MV-4-11 (cell line): ENCODE measurements at places on chromosomes 1 and 21.

DNA sequence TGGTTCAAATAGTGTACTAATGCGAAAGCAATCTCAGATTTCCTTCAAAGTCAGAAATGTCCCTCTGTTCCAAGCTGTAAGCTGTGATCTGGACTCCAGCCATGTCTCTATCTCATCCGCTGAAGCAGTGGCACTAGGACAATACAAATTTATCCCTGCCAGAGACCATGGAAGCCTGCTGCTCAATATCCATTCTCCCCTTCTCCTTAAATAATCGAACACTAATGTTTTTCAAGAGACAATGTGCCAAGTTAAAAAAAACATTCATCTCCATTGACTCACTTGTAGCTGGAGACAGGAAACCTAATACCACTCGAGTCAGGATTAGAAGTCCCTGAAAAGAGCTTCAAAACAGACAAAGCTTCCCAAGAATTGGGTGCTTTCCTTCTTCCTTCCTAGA lies 38.5 kb upstream of the PGBD5 start:
- DNase-seq: no peak

GRCh38 chr1:55302972-55303371 lies 87.8 kb upstream of the USP24 start:
- no peak for DNase-seq

GRCh38 chr1:58978096-58978495 lies 194.2 kb upstream of the JUN start:
- DNase-seq: peak; percentile 59

GRCh38 chr1:59596432-59596831 lies 218.3 kb upstream of the HOOK1 start:
- no peak for DNase-seq

GRCh38 chr1:118154220-118154619 lies 30.8 kb downstream of the SPAG17 start:
- DNase-seq: peak; percentile 12

- DNase-seq: no peak
These were observed 590.9 kb upstream of the PLXNA2 start for GRCh38 chr1:208835097-208835463.

GRCh38 chr1:174788981-174789380 lies 210.8 kb upstream of the CACYBP start:
- peak; percentile 81 for DNase-seq

DNA sequence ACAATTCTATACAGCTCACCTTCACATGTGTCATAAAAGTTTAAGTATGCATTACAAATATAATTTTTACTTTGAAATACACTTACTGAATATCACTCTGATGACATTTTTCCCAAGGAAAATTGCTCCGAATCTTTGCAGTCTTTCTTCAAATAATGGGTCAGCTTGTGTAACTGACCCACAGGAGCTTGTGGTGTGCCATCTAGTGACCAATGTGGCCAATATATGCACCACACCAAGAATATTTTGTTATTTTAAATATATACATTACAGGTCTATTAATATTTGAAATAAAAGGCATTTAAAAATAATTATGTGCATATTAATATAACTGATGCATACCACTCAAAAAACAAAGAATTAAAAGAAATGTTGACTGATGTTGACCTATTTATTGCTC lies 271.4 kb downstream of the TBX15 start:
- no peak for DNase-seq

GRCh38 chr1:30883389-30884172 lies 25.0 kb downstream of the SDC3 start:
- DNase-seq: no peak

DNA sequence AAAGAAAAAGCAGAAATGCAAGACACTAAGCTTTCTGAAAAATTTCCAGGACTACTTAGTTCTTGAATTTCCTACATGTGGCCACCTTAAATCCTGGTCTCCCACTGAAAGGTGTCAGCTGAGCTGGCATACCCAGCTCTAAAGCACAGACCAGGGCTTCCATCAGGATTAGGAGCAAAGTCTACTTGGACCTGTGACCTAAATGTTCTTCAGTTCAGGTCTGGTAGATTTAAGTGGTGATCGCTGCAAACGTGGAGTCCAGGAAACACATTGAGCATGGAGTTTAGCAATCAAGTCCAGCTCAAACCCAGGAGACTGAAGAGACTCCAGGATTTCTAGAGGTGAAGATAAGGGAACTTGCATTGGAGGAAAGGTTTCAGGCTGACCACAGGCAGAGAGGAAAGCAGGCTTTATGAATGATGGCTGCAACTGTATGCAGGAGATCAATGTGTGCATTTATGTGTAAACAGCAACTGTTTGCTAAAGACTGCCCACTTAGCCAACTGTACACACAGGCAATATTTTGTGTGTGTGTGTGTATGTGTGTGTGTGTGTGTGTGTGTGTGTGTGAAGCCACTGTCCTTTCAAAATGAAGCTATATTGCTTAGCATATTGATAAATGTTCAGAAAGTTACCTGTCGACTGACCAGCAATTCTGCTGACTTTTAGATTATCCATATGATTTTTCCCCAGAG lies 75.2 kb downstream of the LMX1A start:
- no peak for DNase-seq

- DNase-seq: no peak
These were observed 23.7 kb downstream of the SKI start for GRCh38 chr1:2251786-2252185.

GRCh38 chr1:51231120-51231519 lies 5.0 kb upstream of the RNF11 start:
- no peak for DNase-seq

- DNase-seq: no peak
These were observed 104.6 kb downstream of the NEGR1 start for GRCh38 chr1:72177711-72178110.

DNA sequence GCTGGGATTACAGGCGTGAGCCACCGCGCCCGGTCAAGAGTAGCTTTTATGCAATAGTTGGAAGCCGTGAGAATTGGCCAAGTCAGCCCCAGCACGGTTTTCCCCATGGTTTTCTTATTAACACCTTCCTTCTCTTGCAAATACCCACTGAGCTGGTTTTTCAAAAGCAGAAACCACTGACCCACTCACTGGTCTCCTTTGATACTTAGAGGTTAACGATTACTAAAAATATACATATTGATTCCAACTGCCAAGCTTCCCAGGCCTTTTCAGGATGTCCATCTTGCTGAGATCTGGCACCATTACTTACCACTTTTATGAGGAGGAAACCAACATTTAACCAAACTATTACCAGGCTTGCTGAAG lies 25.9 kb upstream of the TARDBP start:
- DNase-seq: peak; percentile 74

GRCh38 chr1:174136714-174137113 lies 22.6 kb upstream of the RABGAP1L start:
- DNase-seq: no peak

DNA sequence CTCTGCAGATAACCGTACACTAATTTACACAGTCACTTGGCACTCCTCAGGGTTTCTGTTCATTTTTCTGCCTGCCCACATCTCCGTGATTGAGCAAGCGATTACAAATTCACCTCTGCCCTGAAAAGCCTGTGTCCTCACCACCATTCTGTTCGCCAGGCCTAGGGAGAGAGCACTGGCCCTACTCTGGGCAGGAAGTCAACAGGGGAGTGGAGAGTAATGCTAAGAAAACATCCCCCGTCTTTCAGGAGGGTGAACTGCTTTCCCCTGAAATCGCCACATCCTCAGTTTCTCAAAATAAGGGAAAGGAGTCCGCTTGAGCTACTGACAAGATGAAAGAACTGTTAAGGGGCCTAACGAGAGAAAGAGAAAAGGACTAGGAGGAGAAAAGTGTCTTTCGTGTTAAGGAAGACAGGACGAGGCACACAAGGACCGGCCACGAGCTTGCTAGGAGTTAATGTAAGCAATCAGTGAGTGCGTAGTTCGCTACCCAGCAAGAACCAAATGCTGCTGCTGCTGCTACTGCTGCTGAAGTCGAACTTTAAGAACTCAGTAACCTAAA lies 632 bp downstream of the PEX19 start:
- peak; percentile 84 for DNase-seq
